ENCODE measurements at places on chromosomes 4 and X.

- DNase-seq: no peak
These were observed 45.4 kb downstream of the PTTG2 start for GRCh38 chr4:38005637-38006036.

DNA sequence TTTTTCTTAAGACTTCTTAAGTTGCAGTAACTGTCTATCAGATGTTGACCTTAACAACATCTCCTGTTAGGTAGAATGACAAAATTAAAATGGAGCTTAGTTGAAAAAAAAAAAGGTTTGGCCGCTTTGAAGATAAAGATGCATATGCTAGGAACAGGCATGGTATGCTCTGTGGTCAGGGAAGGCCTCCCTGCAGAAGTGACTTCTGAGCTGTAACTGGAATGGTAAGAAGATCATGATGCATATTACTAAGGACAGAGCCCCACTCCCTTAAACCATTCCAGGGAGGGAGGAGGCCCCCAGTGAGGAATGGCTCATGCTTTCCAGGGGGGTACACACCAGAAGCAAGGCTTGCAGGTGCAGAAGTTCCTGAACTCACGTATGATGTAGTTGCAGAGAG, 43.7 kb downstream of the PDLIM5 start:
- no peak for DNase-seq

- DNase-seq: no peak
These were observed 52.3 kb upstream of the PDK3 start for GRCh38 chrX:24412637-24413363.

- no peak for DNase-seq
These were observed 2.2 kb downstream of the TRMT44 start for GRCh38 chr4:8442596-8443358.

DNA sequence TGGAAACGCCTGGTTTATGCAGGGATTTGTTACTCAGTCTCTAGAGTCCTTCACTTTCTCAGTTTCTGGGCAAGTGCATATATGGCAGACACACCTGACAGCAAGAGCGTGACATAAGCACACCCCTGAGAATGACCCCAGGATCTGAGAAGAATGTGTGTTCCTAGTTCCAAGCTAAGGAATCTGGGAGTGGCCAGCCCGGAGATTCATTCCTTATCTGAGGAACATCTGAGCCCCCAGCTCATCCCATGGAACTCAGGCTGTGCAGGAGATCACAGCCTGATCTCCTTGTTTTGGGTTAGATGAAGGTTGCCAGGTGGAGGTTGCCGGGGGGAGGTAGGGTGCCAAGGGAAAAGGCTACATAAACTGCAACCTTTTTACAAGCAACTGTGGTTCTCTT, 23.8 kb upstream of the KIAA0232 start:
- DNase-seq: no peak

DNA sequence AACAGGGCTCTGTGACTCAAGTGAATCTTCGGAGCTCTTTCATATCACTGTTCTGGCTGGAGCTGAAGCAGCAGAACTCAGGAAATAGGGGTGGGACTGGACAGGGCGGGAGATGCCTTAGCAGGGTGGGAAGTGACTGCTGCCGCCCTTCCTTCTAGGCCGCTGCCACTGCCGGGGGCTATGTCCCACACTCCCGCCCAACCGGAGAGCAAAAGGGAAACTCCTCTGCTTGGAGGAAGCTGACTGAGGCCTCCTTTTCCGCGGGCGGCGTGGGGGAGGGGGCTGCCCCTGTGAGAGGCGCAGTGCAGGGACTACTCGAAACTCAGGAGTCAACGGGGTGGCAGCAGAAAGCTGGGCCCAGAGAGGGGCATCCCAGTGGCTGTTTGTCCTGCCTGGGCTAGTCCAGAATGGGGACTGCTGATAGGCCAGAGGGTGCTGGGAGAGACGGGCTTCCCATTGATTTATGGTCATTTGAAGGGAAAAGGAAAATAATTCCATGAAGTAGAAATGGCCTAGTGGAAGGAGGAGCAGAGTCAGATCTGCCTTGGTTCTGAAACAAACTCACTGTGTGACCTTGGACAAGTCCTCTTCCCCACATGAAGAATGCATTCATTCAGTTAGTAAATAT, 36.9 kb downstream of the STARD8 start:
- peak; percentile 15 for DNase-seq

GRCh38 chr4:181601103-181601502, 642.1 kb upstream of the TENM3 start:
- no peak for DNase-seq

DNA sequence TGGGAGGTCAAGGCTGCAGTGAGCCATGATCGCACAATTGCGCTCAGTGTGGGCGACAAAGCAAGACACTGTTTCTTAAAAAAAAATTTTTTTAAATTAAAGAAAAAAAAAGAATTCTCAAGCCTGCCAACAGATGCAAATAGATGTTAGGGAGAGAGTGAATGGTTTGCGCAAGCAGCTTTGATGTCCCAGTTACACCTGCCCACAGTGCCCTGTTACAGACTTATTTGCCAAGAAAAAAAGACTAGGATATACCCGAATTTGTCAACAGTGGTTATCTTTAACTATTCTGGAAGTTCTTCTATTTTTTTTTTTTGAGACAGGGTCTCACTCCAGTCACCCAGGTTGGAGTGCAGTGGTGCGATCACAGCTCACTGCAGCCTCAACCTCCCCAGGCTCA, 44.3 kb upstream of the UGDH start:
- DNase-seq: no peak

DNA sequence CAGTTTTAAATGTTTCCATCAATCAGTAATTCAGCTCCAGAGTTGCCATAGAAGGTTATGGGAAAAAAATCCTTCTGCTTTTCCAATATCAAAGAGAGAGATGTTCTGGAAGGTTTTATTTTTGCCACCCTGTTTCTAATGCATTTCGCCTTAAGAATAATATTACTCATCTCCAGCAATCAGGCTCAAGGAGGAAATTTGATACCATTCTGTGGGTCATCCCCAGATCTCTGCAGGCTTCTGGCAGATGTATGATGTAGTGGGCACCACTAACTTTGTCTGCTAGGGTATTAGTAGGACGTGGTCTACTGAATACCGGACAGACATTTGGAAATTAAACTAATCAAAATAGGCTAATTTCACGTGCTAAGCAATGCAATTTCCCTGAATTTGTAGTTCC, 645.4 kb upstream of the TENM3 start:
- no peak for DNase-seq

DNA sequence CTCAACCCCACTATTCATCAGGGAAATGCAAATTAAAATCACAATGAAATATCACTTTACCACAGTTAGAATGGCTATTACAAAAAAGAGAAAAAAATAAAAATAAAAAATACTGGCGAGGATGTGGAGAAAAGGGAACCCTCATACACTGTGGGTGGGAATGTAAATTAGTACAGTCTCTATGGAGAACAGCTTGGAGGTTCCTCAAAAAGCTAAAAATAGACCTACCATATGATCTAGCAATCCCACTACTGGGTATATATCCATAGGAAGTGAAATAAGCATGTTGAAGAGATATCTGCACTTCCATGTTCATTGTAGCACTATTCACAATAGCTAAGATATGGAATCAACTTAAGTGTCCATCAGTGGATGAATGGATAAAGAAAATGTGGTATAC, 50.5 kb upstream of the PAGE1 start:
- DNase-seq: no peak

DNA sequence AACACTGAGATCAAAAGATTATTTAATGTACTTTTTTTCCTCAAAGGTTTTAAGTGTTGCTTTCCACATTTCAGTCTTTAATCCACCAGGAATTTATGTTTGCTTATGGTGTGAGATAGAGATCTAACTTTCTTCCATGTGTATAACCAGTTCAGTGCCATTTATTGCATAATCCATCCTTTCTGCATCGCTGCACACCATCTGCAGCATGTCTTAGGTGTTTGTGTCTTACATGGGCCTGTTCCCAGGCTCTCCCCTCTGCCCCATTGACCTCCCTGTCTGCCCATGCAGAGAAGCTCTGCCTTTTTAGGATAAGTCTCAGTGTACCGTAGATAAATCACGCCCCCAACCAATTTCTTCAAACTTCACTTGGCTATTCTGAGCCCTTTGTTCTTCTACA, 30.3 kb downstream of the NSDHL start:
- DNase-seq: no peak

DNA sequence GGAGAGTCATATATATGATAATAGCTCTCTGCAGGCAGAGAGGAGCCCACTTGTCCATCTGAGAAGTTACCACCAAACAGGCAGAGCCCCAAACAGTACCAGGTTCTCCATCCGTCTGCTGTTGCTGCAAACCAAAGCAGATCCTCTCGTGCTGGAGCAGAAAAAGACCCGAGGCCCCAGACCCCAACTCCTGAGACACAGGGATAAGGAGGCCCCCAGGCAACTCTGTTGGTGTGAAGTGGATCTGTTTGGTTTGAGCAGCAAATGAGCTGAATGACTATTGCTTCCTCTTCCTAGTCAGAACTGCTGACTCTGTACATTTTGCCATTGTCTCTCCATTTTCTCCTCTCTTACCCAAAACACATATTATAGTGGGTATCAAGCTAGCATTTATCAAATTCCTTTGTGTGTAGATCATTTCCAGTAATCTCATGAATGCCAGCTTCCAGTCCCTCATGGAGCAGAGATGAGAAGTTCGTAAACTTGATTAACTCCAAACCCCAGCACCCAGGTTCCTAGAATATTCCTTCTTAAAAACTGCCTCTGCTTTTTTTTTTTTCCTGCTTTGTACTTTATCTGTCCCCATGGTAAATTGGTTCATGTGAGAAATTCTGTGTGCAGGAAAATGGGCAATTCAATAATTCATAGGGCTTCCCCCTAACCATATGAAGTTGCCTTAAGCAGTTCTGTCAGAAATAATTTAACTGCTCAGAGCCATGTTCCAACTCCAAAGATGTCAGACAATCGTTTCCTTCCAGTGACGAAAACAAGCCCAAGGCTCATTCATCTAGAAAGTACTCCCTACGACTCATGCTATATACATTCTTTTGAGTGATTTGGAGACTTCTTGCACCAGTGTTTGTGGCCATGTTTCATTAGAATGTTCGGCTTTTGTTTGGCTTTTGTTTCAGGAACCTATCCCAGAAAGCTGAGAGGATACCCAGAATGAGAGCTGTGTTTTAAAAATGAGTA, 98.6 kb upstream of the ATXN3L start:
- no peak for DNase-seq

- no peak for DNase-seq
These were observed 145.3 kb downstream of the ATRX start for GRCh38 chrX:77640702-77641101.

DNA sequence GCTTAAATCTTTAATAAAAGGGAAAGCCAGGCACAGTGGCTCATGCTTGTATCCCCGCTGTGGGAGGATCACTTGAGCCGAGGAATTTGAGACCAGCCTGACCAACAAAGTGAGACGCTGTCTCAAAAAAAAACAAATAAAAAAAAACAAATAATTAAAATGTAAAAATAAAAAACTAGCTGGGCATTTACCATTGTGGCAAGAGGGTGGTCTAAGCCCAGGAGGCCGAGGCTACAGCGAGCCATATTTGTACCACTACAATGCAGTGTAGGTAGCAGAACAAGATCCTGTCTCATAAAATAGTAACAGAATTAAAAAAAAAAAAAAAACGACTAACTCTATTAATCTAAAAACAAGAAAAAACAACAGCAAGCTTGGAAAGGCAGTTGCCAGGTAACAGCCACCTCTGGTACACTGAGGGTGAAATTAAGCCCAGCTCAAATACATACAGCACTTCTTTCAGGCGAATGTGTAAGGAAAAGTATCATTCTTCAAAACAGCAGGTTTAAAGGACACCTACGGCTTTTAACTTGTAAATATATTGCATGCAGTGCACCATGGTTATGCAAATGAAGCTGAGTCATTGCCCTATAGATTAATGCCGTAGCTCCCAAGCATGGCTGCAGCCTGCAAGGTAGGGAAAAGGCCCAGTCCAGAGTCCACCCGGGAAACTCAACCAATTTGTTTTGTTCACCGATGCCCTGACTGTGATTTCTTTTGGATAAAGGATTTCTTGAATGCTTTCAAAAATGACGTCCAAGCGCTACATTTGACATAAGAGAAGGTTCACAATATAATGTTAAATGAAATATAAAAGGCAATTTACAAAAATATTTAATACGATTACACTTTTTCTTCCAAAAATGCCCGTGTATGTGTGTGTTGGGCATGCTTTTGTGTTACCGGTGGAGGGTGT, 14.5 kb upstream of the TXLNG start:
- DNase-seq: peak; percentile 98

- DNase-seq: no peak
These were observed 35.5 kb downstream of the NCAPG start for GRCh38 chr4:17846266-17846665.

- DNase-seq: no peak
These were observed 123.0 kb upstream of the TLR3 start for GRCh38 chr4:185945906-185946305.

DNA sequence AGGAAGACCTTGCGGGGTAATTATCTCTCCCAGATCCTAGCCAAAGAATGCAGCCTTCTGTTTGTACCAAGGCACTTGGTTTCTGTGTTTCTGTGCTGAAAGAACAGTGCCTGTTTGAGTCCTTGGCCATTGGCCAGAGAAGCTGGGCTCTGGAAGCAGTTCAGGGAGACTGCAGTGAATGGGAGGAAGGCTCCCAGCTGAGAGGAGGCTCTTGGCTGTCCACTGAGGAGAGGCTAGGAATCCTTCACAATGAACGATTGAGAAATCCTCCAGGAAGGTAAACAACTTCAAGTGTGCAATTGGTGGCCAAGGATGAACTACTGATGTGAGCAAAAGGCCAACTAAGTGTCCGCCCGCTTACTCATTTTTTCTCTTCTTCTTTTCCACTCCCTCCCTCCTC, 61.3 kb downstream of the HS3ST1 start:
- DNase-seq: no peak

GRCh38 chr4:48654015-48654664, 125.9 kb downstream of the FRYL start:
- DNase-seq: no peak

GRCh38 chr4:2954358-2955185, 8.6 kb downstream of the NOP14 start:
- no peak for DNase-seq

DNA sequence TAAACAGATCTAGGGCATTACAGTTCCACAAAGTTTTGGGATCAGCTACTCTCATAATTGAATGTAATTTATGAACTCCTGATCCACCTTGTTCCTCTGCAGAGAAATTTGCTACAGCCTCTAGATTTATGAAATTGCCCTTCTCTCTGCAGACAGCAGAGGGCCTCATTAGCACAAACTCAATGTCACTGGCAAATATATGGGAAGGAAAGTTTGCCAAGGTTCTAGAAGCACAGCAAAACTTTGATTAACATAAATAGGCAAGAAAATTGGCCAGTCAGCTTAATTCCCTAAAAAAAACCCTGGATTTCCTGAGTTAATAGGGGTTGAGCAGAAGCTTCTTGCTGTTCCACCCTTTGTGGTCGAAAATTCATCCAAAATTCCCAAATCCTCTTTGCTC, 31.5 kb downstream of the PRPS1 start:
- peak; percentile 72 for DNase-seq

DNA sequence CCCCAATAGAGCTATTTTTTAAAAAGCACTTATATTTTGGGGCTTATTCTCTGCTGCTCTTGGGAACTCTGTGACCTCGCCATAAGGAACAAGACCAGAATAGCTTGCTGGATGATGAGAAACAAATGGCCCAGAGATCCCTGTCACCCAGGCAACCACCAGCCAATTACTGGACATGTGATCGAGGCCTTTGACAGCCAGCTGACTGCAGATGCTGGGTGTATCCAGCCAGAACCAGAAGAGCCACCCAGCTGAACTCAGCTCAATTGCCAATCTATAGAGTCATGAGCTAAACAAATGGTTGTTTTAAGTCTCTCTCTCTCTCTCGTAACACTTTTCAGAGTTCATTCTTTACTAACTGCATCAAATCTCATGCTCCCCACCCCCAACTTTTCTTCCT, 24.4 kb upstream of the CITED1 start:
- DNase-seq: no peak

- no peak for DNase-seq
These were observed 96.3 kb upstream of the ENPP6 start for GRCh38 chr4:184313702-184314659.

GRCh38 chrX:13515211-13515930, 54.0 kb upstream of the EGFL6 start:
- no peak for DNase-seq

Data from HAP-1 (cell line).